Activated T-cell treated with anti-CD3 and anti-CD28 coated beads, Interleukin-2, amount 50 U/mL, for 4 hours (primary cell): ENCODE measurements at places on chromosomes 2 and 18. TPM values are rescaled to one million over a fixed set of nuclear protein-coding genes. Genes with fewer than 3 reads are reported as not detected.

Gene TTC21B
- 18.1 TPM for total RNA-seq

Gene SCN9A
- 0.13 TPM for total RNA-seq

Gene MAPRE3
- total RNA-seq = 3.8 TPM

Gene ANKRD53
- total RNA-seq = not detected

Gene IL36A
- not detected for total RNA-seq

Gene ERBB4
- not detected for total RNA-seq

Gene MYO5B
- 0.13 TPM for total RNA-seq
